ENCODE measurements at places on chromosomes 3 and 15. TPM values are rescaled to one million over a fixed set of nuclear protein-coding genes. Genes with fewer than 3 reads are reported as not detected.
A peak's percentile ranks its signal among the peaks of the same experiment; 100 is the strongest.

- DNase-seq: no peak
Observed at GRCh38 chr3:62824965-62825592, 50.1 kb downstream of the CADPS start.

The MAGEL2 gene
- total RNA-seq: 0.97 TPM

The TMEM42 gene
- 4.3 TPM for total RNA-seq

- DNase-seq: no peak
Observed at GRCh38 chr3:119588112-119588511, 8.8 kb downstream of the ADPRH start.

The TP63 gene
- 0.06 TPM for total RNA-seq

The FGF12 gene
- 7.3 TPM for total RNA-seq

GRCh38 chr3:153973722-153974265 lies 147.4 kb upstream of the ARHGEF26 start:
- DNase-seq: no peak

The DLL4 gene
- total RNA-seq: 3.9 TPM

GRCh38 chr15:25690673-25691543 lies 172.2 kb downstream of the ATP10A start:
- peak; percentile 17 for DNase-seq

The PRSS50 gene
- total RNA-seq: 1.0 TPM

- DNase-seq: no peak
Observed at GRCh38 chr3:84963137-84963536, 4.3 kb downstream of the CADM2 start.

DNA sequence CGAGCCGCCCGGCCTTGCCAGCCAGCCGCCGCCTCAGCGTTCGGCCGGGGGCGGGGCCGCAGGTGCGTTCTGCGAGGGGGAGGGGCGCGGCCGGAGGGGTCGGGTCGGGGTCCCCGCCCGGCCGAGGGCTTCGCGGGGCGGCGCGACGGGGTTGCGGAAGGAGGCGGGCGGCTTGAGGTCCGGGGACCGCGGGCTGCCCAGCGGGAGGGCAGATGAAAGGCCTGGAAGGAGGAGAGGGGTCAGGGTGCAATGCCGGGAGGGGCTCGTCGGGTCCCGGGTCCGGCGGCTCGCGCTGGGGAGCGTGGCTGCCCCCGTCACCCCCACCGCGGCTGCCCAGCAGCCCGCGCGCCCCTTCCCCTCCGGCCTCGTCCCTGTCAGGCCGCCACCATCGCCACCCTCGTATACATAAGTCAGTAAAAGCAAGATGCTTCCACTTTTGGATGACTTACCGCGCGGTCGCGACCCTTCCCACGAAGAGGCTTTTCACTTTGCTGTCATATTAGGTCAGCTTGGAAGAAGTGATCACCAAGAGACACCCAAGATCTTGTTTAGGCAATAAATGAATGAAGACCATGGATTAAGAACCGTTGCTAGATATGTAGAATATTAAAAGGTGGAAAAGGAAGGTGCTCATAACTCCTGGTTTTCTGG lies 620 bp upstream of the ANP32A start:
- DNase-seq: peak; percentile 32

Measured in pancreas (tissue), 10 donors.